ENCODE measurements at places on chromosomes 12 and 14.

GRCh38 chr14:77541905-77542304 is 43.3 kb upstream of the ISM2 start:
- no peak for DNase-seq

DNA sequence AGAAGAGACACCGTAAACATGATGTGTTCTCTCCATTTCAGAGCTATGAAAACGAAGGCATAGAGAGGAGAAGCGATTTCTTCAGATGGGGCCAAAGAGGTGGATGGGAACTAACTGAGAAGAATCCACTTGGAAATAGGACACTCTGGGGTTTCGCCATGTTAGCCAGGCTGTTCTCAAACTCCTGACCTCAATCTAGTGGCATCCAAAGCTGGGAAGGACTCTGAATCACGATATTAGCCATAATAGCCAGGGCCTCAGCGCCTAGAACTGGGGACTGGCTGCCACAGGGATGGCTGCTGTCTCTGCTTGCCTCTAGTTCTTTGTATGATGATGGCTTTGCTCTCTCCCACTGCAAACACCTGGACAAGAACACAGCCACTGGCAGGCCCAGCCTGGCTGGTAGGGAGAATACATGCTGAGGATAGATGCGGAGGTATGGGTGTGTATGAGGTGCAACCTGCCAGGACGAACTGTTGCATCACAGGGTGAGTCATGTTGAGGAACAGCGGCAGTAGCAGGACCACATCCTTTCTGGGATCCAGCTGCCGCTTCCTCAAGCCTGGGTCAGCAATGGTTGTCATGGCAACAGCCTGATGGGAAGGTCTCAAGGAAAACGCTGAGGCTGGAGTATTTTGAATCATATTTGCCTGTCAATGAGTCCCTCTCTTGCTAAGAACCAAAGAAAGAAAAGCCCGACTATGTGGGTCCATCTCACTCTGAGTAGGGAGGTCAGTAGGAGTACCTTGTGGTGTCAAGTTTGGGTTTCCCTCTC is 31.1 kb downstream of the CCDC177 start:
- peak; percentile 18 for DNase-seq

DNA sequence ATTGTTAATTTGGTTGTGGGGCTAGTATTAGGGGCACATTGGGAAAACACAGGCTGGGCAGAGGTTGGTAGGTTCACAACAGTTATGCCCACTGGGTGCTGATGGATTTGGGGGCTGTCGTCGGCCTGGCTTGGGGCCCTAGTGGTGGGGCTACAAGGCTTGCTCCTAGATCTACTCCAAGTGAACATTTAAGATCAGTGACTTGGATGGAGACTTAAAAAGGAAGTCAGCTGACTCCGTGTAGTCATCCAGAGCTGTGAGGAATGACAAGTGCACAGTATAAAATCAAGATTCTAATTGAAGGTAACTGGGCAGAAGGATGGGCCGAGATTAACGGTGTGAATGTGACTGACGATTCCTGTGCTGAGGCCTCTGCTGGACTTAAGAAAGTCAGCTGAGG is 12.8 kb upstream of the NR4A1 start:
- DNase-seq, result no peak

GRCh38 chr14:48747561-48748089 is 838.6 kb downstream of the RPS29 start:
- DNase-seq, result no peak

- DNase-seq, result no peak
Observed at GRCh38 chr14:78605897-78606500, 435.8 kb downstream of the NRXN3 start.
